GF-D8 (cell line): ENCODE measurements at places on chromosomes 5 and 9.

GRCh38 chr5:149944666-149945065 lies at the start of gene PDE6A:
TSS of gene PDE6A (minus strand) at chr5:149944793. CDS start at chr5:149944673, 120 bp downstream.
- DNase-seq, result no peak

DNA sequence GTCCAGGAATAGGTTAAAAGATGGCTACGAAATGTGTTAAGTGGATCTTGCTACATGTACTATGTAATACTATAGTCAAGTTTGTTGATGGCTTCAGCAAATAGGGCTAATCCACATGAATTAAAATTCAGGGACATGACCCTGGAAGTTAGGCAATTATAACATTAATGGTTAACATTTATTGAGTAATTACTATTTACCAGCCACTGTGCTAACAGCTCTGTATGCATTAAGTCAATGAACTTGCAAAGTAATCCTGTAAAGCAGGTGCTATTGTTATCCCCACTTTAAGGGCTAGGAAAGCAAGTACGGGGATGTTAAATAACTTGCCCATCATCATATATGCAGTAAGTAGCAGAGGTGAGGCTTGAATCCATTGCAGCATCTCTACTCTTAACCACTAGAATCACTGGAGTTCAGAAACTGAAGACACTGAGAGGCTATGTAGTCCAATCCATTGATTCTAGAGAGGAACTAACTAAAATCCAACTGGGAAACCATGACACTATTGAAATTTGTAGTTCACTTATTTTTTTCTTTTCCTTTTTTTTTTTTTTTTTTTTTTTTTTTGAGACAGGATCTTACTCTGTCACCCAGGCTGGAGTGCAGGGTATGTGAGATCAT lies 77.5 kb upstream of the SPINK5 start:
- DNase-seq, result no peak

- DNase-seq, result no peak
Measured at GRCh38 chr5:77305956-77306355, 95.5 kb downstream of the PDE8B start.

GRCh38 chr5:27472871-27473270 lies 434.5 kb upstream of the CDH9 start:
- DNase-seq, result no peak

- DNase-seq, result no peak
Measured at GRCh38 chr5:158543539-158544387, 556.0 kb downstream of the EBF1 start.

DNA sequence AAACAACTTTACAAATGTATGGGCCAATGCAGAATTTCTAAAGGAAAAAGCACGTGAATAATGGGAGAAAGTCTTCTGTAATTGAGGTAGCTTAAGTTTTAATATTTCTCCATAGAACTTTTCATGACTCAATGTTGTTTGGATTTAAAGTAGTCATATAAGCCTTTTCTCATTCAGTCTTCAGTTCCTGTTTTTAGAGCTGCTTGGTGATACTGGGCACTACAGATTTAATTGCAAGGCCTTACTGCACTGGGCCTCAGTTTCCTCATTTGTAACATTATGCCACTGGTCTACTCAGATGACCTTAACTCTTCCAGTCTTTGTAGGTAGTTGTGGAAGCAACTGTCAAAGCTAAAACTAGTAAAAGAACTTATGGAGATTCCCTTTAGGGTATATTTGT lies 60.4 kb downstream of the WDR41 start:
- no peak for DNase-seq

DNA sequence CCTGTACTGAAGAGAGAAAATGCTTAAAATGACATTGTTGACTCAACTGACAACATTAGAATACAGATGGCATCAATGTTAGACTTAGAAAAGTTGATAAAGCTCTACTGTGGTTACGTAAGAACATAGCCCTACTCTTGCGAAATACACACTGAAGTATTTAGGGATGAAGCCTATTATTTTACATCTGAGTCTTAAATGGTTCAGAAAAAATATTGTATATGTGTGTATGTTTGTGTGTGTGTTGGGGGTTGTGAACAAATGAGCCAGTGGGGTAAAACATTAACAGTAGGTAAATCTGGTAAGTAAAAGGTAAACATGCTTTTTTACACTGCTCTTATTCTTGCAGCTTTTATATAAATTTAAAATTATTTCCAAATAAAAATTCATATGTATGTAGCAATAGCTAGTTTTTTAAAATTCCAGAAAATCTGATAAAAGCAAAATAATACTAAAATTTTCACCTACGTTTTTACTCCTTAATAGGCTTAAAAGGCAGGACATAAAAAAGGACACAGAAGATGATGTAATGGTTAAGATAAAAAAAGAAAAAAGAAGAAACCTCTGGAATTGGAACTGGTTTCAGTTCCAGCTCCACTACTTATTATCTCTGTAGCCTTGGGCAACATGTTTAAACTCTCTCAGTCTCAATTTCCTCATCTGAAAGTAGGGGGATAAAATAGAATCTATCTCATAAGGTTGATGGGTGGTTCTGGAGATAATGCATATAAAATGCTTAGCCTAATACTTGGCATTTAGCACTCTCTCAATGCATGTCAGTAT lies 44.3 kb downstream of the GARNL3 start:
- no peak for DNase-seq

DNA sequence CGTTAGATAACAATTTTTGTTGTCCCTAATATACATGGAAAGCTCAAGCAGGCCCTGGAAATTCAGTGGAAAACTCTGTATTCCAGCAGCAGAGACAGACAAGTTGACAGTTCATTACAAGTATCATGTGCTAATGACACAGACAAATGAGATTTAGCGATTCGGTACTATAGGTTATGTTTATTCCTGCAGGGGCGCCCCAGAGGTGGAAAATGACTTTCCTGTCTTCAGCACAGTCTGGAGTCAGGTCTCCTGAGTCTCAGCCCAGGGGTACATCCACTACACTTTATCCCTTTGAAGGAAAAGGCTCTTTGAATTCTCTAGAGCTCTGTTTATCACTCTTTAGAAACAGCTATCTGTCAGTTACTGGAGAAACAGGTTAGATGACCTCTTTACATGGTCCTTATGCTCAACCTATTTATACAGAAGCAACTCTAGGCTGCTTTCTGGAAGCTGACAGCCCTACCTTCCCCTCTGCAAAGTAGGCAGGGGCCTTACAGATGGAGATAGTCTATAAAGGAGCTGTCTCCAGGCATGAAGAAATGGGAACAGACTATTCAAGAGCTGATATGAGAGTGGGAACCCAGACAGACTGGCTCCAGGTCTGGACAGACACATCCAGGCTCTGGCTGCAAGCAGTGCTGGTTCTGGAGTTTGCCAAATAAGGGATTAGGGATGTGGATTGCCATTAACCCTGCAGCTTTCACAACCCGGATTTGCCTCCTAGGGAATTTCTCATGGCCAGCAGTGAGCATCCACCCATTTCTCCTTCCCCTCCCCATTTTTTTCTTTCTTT lies 7.2 kb upstream of the SLC31A2 start:
- no peak for DNase-seq

DNA sequence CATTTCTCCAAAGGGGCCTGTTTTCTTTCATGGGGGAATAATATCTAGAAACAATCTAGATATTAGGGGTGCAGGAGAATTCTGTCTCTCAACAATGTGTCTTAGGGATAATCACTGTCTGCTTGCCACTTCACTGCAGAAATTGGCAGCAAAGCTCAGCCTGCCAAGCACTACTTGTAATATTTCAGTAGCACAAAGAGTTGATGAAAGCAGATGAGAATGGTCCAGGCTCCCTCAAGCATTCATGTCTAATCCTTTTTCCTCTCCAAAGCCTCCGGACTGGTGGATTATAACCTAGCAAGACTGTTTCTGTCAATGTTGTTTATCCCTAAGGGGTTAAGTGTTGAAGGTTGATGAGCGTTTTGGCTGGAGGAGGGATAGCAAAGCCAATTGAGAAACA lies 13.3 kb upstream of the MPDZ start:
- no peak for DNase-seq

GRCh38 chr5:168086746-168087145 lies 204.7 kb upstream of the WWC1 start:
- no peak for DNase-seq

GRCh38 chr9:36632892-36633291 lies 60.2 kb downstream of the MELK start:
- DNase-seq, result no peak

- no peak for DNase-seq
Measured at GRCh38 chr5:136905571-136905970, 540.2 kb upstream of the TRPC7 start.

GRCh38 chr5:61586096-61587084 lies 254.3 kb downstream of the ZSWIM6 start:
- DNase-seq, result no peak

GRCh38 chr5:57243286-57244137 lies 69.7 kb downstream of the GPBP1 start:
- no peak for DNase-seq

GRCh38 chr9:137217276-137218211 lies 4.5 kb downstream of the RNF208 start:
- no peak for DNase-seq

- DNase-seq, result no peak
Measured at GRCh38 chr5:121138952-121139351, 674.9 kb downstream of the PRR16 start.

DNA sequence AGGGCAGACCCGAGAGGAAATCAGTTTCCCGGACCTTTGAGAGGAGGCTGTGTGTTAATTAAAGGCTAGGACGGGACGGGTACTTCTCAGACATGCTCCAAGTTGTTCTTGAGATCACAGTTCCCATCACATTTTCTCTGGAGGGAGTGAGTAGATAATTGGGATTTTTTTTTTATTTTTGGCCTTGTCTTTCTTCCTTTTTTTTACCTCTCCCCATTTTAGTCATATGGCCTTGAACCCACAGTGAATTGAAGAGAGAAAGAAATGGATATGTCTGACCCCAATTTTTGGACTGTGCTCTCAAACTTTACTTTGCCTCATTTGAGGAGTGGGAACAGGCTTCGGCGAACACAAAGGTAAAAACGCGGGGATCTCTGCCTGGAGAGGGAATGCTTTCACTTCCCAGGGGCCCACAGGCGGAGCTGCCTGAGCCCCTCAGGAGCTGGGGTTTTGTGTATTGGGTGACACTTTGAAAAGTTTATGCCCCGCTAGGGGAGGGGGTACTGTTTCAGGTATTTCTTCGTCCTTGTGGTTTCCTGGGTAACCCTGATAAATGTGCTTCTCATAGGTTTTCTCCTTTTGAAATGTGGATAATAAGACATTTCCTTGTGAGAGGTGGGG lies 191.8 kb downstream of the CD180 start:
- no peak for DNase-seq

GRCh38 chr5:107958861-107959260 lies 288.1 kb upstream of the EFNA5 start:
- no peak for DNase-seq

- no peak for DNase-seq
Measured at GRCh38 chr5:133142782-133143181, 91.0 kb downstream of the HSPA4 start.

DNA sequence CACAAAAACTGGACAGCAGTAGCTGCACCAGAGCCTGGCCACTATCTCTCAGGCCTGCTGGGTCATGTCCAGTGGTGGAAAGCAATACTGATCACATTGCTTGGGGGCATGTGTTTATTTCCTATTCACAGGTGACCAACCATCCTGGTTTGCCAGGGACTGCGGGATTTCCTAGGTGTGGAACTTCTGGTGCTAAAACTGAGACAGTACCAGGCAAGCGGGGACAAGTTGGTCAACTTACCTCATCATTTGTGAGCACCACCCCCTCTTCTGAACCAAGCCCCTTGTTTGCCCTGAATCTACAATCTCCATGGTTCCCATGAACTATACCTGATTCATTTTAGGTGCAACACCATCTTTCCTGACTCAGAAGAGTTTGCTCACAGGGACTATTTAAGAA lies 81.3 kb downstream of the TNC start:
- DNase-seq, result no peak

GRCh38 chr5:142164315-142164714 lies 55.7 kb downstream of the NDFIP1 start:
- no peak for DNase-seq

DNA sequence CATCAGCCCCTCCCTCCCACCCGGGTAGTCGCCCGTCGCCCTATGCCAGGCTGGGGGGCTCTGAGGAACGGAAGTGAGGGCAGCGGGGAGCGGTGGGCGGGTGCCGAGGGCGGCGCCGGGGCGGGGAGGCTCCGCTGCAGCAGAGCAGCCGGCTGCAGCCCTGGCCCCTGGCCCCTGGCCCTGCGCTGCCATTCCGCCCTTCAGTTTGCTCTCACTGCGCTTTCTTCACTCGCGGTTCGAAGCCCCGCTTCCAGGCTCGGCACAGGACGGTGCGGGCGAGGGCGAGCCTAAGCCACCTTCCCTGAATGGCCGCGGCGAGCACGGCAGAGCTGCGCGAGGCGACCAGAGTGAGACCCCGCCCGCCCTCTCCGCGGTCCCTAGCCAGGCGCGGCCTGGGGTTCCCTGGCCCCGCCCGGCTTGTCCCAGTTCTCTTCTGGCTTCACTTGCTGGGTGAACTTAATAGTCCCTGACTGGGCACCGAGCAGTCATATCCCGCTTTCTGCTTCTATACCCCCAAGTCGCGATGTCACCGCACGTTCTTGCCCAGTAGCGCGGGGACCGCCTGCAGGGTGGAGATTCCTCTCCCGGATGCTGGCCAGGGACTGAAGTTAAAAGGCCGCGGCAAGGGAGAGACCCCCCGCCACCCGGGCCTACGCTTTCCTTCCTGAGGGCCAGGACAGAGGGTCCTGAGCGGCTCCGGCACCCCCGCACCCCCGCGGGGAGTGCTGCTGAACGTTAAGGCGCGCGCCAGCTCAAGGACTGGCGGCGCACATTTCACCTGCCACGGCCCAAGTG lies 623 bp upstream of the TRIM36 start:
- DNase-seq, result no peak

DNA sequence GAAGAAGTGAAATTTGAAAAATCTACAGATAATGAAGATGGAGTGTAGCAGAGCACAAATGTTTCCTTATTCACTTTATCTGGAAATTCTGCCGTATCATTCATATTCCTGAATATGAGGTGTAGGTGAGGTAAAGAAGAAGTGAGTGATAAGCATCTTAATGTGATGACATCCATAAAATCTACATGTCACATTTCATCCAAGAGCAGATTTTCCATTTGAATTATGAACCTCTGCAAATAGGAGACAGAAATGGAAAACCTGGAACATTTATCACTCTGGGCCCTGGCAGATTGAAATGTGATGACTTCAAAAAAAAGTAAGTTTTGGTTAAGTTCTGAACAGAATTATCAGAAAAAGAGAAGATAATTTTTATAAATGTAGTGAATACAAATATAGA lies 240.2 kb downstream of the CDH12 start:
- DNase-seq, result no peak

DNA sequence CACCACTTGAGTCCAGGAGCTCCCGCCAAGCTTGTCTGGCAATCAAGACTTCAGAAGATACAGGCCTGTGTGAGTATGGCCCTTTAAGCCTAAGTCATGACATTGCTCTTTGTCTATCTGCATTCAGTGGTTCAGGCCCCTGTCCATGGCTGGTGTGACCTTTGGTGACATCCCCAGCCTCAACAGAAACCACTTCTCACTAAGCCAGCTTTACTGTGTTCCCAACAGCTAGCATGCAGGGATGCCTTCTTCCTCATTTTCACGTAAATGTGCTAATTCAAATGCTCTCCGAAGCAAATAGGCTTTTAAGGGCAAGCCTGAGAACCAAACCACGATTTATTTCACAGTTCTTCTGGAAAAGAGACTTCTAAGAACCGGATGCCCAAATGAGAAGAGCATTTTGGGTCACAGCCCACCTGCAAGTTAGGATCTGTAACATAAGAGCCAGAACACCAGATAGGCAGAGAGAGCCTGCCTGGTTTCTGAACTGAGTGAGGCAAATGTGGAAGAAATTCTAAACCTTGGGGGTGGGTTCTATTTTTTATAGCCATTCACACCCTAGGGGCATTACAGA lies 14.9 kb downstream of the CD180 start:
- no peak for DNase-seq
